ENCODE measurements at places on chromosomes 7 and 10. TPM values are rescaled to one million over a fixed set of nuclear protein-coding genes. Genes with fewer than 3 reads are reported as not detected.

GRCh38 chr10:32149252-32149955 lies 93.2 kb upstream of the KIF5B start:
- DNase-seq, result peak; percentile 96

DNA sequence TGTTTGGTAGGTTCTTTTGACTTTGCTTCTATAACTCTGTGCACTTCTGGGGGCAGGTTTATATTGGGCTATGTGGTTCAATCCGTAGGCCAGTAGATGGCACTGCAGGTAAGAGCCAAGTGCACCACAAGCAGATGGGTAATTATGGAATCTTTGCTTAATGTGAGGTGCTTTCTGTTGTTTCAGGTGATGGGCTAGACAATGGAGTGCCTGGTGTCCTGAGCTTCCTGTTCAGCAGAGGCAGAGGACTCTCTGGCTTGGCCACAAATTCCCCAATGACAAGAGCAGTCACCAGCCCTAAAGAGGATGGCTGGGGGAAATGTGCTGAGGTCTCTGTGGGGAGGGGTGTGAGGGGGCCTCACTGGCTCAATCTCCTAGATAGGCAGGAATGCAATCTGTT lies 455.0 kb downstream of the CCSER2 start:
- DNase-seq, result peak; percentile 39

- no peak for DNase-seq
These were observed 42.3 kb downstream of the TEX36 start for GRCh38 chr10:125640653-125641052.

- DNase-seq, result peak; percentile 96
These were observed 57.1 kb upstream of the KMT2E start for GRCh38 chr7:104956753-104957450.

GRCh38 chr7:44629829-44630522 lies 23.5 kb downstream of the OGDH start:
- DNase-seq, result no peak

POU6F2 gene
- not detected for total RNA-seq

DNA sequence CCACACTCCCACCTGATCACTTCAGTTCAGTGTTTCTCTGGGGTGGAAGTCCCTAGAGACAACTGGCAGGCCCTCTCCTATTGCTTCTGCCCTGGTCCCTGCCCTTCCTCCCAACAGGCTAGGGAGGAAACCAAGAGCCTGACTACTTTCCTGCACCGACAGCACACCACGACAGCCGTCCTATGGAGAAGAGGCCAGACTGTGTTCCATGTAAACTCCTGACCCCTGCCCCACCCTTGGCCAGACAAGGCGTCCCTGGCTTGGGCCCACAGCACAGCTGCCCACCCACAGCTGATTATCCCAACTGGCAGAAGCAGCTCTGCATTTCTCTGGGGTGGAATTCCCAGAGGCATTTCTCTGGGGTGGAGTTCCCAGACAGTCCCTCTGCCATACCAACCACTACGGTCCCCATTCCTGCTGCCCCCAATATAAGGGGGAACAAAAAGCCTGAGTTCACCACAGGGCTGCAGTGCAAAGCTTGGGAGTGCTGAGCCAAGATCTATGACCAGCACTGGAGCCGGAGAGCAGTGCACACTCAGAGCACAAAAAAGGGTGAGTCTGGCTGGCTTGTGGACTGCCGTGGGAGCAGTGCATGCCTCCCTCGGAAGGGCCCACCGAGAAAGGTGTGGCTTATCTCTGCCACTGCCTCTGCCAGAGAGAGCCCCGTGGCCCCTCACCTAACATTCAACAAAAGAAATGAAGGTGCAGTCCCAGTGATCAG lies 193.4 kb downstream of the HPSE2 start:
- DNase-seq, result no peak

SFXN3 gene
- total RNA-seq, result 103 TPM
